ENCODE measurements at places on chromosomes 7 and 10.

DNA sequence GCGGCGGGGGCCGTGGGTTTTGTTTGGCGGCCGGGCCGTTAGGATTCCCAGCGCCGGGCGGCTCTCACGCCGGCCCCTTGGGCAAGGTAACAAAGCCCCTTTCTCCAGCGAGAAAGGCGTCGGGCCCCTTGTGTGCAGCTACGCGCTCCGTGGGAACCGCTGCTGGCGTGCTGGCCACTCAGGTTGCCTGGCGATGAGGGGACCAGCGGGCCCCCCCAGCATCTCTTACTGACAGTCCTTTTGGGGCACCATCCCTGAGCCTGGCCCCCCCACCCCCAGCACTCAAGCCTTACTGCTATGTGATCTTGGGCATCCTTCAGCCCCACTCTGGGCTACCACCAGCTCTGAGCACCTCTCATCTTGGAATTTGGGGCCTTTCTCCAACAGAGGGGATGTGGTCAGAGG, 1.8 kb downstream of the LFNG start:
- DNase-seq = no peak

DNA sequence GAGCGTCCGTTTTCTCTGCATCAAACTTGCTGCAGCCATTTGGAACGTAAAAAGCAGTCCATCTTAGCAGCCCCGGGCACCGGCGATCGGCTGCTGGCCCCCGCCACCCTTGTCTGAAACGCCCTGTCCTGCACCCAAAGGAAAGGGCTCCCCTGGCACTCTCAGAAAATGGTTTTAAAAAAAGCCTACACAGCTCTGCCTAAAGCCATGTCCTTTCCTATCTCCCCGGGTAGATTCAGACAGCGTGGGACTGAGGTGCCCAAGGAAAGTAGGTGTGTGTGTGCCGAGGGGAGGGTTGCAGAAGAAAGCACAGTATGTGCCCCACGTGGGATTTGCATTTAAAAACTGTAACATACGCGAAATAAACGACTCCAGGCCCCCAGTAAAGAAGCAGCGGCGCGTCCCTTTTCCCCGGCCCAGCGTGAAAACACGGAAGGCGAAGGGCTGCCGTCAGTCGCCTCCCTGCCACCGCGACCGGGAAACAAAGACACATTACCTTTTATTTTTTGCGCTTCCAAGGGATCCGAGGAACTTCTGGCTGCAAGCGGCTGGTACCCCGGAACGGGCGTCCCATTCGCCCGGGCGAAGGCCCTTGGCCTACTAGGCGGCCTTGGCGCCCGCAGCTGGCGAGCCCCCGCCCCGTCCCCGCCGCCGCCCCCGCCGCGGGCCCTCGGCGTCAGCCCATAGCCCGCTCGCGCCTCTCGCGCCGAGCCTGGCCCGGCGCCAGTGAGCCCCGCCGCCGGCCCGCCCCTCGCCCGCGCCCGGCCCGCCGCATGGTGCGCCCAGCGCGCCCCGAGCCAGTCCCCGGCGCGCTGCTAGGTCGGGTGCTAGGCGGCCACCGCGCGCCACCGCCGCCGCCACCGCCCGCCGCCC, 304.6 kb downstream of the PRPF18 start:
- no peak for DNase-seq

DNA sequence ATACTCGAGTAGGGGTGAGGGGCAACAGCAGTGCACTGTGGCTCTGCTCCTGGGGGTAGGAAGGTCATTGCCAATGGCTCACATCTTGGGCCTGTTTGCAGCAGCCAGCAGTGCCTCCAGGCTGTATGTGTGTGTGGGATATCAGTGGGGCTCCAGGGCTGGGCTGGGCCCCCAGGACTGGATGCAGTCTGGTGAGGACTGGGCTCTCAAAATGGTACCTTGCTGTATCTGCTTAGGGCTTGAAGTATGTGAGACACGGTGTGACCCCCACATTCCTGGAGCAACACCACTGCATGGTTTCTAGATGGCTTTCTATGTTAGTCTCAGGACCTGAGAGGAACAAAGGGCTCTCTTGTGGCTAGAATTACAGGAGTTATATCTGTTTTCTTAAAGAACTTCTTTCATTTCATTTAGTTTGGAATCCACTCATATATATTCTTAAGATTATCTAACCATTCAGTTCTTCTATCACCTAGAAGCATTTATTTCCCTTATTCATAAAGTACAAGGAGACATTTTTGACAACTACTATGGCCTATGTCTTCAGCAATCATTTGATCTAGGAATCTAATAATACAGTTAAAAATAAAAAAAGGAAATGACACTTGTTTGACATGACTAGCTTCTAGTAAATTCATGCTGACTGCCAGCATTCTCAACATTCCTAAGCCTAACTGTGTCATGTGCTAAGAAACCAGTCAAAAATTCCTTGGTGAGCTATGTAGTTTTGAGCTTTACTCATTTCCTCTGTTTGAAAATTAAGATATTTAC, 443.2 kb upstream of the SEMA3A start:
- DNase-seq = no peak

GRCh38 chr7:39017369-39017915, 39.7 kb downstream of the POU6F2 start:
- no peak for DNase-seq

- peak; percentile 43 for DNase-seq
Observed at GRCh38 chr10:77943121-77943901, 16.8 kb upstream of the DLG5 start.
